Activated naive CD4-positive, alpha-beta T cell treated with anti-CD3 and anti-CD28 coated beads for 36 hours (primary cell): ENCODE measurements at places on chromosomes 4 and X.

GRCh38 chr4:25162566-25162965, 2.3 kb upstream of the SEPSECS start:
- DNase-seq, result no peak

- DNase-seq, result no peak
Measured at GRCh38 chr4:42904986-42905385, 12.5 kb downstream of the GRXCR1 start.

- DNase-seq, result no peak
Measured at GRCh38 chr4:90120037-90120436, 7.2 kb upstream of the CCSER1 start.

- DNase-seq, result no peak
Measured at GRCh38 chr4:18342847-18343246, 321.3 kb upstream of the LCORL start.

DNA sequence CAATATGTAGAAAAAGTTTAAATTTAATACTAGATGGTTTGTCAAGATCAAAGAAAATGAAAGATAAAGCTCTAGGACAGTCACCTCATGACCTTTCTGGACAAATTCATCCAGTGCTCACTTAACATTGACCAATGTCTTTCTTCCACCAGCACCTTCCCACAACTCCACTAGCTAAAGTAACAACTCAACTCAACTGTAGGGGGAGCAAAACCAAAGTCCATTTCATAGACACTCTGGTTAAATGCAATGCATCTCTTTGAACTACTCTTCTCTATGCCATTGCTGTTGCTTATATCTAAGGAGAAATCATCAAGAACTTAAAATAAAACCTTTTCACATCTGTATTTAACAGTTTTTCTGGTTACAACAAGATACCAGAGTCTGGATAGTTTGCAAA, 25.1 kb downstream of the UGT2B4 start:
- no peak for DNase-seq

DNA sequence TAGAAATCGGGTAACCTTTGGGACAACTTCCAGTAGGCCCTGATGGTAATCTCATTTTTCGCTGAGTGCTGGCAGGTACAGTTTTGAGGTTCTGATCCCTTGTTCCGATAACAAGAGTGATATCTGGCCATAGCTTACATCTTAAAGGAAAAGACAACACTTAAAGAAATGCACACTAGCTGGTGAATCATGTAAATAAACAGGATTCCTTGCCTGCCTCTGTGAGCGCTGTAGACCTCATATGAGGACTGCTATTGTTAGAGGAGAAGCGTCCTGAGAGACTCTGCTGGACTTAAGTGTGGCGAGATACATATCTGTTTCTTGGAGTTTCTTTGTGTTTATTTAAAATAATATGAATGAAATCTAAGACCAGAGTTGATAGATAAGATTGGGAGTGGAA, 149.3 kb upstream of the SLC4A4 start:
- no peak for DNase-seq

DNA sequence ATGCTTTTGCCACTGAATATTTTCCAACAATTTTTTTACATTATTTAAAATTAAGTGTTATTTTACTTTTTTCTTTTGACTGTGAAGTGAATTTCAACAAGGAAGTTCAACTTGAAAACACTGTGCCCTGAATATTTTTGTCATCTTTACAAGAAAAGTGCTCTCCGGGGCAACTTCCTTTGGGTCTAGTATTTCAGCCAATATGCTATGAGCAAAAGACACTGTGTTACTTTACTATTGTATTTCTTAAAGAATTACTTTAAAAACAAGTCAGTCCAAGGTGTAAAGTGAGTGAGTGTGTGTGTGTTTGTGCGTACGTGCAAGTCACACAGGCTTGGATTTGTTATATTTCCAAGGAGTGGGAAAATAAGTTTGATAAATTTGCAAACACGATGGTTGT, 7.6 kb upstream of the USP53 start:
- no peak for DNase-seq

- DNase-seq, result no peak
Measured at GRCh38 chrX:152537373-152537772, 86.3 kb upstream of the GABRA3 start.
